ENCODE measurements at places on chromosomes 7 and 10.

- no peak for DNase-seq
These were observed 262.2 kb downstream of the ETV1 start for GRCh38 chr7:13727279-13727678.

DNA sequence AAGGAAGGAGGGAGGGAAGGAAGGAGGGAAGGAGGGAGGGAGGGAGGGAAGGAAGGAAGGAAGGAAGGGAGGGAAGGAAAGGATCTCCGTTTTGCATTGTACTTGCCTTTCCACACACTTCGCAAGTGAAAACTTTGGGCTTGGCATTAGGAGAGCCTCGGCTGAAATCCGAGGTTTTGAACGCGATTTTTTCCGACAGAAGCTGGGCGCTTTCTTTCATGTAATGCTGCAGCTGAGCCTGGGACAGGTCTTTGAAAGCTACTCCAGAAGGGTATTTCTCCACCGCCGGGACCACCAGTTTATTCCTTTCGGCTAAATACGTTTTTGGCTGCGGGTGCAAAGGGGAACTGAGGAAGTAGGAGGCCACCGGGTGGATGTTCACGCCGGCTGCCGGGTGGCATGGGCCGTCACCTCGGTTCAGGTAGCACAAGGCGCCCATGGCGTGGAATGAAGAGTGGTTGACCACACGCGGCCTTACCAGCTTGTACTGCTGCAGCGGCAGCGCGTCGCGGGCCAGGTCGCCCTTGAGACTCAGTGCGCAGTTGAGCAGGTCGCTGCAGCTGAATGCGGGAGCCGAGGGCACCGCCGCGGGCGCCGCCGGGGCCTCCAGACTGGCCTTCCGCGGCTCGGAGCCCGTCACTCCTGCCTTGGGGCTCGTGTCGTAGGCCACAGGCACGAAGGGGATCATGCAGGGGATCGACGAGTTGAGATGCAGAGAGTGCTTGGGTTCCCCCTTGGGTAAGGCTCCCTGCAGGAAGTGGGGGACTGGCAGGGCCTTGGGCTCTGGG lies 825 bp downstream of the FEZF1 start:
- no peak for DNase-seq

- no peak for DNase-seq
These were observed 2.0 kb downstream of the CLEC5A start for GRCh38 chr7:141944811-141945210.

- DNase-seq, result no peak
These were observed 181.7 kb downstream of the ST7 start for GRCh38 chr7:117134889-117135552.

- no peak for DNase-seq
These were observed 1.5 kb downstream of the PAX2 start for GRCh38 chr10:100746784-100747455.

DNA sequence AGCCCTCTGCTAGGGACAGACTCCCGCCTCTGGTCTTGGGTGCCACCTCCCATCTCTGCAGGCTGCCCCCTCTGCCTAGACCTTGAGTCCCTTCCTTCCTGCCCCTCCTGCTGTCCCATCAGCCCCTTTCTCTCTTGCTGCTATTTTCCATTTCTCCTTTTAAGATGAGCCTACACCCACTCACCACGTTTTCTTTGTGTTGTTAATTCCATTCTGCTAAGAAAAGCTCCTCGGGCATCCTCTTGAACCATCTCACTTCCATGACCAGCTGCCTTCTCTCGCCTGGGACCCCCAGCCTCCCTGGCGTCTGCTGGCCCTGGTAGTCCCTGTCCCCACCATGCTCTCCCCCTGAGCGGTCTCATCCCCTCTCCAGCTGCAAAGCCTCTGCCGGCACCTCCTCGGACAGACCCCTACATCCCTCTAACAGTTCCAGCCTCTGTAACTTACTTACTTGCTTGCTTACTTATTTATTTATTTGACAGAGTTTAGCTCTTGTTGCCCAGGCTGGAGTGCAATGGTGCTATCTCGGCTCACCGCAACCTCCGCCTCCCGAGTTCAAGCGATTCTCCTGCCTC lies 95.8 kb upstream of the SH2B2 start:
- DNase-seq, result no peak

DNA sequence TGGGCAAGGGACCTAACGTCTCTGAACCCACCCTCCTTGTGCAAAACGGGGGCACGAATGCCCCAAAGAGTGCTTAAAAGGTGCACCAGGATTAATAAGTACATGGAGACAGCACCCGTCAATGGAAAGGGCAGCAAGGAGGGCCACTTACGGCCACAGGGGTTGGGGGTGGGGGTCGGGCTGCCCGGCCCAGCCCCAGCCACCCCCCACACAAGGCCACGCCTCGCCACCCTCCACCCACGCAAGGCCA lies 213.4 kb downstream of the MAD1L1 start:
- no peak for DNase-seq

DNA sequence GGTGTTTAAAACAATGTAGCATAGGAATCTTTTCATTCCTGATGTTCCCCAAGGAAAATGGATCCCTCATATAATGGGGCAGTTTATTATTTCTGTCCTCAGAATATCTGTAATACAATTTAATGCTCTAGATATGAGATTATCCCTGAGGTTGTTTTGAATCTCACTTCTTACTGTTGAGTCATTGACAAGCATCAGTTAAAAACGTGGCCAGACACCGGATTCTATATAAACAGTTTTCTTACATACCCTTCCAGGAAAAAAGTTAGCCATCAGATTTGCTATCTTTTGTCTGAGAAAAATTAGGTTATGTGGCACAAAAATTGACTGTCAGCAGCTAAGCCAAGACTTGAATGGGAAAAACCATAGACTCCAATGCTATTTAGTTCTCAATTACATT lies 539.8 kb upstream of the CELF2 start:
- no peak for DNase-seq

DNA sequence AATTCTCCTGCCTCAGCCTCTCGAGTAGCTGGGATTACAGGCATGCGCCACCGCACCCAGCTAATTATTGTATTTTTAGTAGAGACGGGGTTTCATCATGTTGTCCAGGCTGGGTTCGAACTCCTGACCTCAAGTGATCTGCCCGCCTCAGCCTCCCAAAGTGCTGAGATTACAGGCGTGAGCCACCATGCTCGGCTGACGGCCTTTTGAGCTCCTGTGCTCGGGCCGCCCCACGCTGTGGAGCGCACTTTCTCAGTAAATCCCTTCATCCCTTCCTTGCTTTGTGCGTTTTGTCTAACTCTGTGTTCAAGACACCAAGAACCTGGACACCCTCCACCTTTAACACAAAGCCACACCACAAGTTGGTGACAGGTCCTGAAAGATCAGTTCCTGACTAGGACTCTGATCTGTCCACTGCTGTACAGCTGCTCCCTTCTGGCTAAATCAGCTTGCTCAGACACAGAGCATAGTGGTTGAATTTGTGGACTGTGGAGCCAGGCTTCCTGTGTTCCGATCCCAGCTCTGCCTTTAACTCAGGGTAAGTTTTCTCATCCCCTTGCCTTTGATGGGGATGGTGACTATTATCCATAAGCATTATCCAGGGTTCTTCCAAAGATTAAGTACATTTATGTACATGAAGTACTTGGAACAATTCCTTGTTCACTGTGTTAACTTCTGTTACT lies 20.1 kb downstream of the CHST3 start:
- DNase-seq, result no peak

GRCh38 chr7:151251689-151252560 lies 3.4 kb upstream of the SMARCD3 start:
- DNase-seq, result no peak

DNA sequence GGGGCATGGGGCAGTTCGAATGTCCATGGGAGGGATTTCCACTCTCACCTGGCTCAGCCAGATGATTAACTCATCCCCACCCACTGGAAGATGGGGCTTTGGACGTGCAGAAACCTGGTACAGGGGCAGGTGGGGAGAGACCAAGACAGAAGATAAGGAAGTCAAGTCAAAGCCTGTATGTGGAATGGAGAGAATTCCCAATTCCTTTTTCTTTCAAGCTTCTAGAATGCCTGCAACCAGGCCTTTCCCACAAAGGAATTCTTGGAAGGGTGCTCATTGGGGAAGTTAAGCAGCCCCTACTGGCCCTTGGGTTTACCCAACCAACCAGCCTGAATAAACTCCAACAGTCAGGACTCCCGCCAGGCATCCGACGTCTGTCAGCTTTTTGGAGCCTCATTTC lies 39.1 kb downstream of the CCM2 start:
- no peak for DNase-seq

- peak; percentile 45 for DNase-seq
These were observed 7.6 kb upstream of the GRID2IP start for GRCh38 chr7:6558837-6559236.

DNA sequence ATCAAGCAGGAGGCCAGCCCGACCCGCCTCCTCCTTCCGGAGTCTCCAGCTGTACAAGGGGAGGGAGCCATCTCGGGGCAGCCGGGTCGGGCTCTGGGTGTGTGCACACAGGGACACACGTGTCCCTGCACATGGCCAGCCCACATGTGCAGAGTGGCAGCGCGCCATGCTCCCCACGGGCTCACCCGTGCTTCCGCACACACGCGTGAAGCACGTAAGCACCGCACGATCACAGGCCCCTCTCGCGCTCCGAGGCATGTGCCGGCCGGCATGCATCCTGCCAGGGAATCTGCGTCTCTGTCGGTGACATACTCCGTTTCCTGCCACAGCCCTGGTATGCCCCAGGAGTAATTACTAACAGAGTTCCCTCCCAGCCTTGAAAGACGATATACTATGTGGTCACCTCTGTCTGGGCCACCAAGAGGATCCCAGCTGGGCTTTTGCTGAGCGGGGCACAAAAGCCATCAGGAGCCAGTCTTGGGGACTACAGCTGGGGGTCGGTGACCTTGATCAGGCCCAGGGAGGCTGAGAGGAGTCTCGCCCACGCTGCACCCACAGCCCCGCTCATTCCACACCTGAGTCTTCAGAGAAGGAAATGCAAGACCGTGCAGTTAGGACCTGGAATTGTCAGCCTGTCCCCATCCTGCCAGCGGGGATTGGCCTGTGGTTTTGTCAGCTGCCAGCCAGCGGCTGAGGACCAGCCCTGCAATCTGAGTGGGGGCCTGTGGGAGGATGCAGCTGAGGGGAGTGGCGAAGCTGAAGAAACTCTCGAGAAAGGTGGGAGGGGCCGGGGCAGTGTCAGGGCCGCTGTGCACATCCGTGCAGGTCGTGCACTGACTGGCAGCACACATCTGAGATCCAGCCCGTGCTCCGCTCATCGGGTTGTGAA lies 11.0 kb upstream of the LFNG start:
- peak; percentile 74 for DNase-seq

DNA sequence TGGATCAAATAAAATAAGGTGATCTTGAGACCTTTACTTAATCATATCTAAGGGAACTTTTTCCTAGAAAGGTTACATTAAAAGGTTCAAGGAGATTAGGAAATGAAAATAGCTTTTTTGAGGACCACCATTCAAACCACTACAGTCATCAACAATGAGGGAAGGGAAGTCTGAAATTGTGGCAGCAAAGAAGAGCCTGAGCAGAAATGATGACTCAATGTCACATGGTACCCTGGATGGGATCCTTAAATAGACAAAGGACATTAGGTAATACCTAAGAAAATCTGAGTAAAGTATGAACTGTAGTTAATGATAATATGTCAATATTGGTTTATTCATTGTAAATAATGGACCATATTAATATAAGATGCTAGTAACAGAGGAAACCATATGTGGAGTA lies 236.0 kb downstream of the SEMA3D start:
- DNase-seq, result no peak

DNA sequence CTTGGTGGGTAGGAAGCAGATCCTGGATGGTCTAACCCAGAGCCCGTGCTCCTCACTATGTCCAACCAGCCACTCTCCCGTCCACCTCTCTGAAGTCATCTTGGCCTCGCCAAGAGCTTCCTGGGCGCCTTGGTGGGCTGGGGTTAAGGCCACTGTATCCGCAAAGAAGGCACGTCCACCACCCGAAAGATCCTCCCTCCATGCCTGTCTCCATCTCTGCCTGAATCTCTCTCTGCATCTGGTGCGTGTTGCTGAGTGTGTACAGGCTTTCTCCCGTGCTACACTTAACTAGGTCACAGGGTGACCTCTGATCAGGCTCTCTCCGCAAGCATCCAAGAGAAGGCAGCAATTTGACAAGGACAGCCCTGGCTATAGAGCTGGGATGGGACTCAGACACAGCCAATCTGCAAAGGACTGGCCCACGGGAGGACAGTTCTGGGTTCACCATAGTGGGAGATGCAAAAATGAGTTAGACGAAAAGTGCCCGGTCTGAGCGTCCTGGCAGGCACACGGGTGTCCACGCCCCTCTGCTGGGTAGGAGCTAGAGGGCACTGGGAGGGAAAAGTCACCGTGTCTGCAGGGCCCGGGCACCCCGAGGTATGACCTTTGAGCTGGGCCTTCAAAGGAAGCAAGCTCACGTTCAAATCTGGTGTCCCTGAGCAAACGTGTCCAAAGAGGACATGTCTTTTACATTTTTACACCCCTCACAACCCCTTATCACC lies 9.4 kb upstream of the RFC2 start:
- no peak for DNase-seq

- DNase-seq, result no peak
These were observed 11.2 kb upstream of the PRR15 start for GRCh38 chr7:29552392-29552791.

GRCh38 chr7:105154084-105154483 lies 140.1 kb downstream of the KMT2E start:
- DNase-seq, result no peak

- DNase-seq, result no peak
These were observed 26.5 kb downstream of the KNDC1 start for GRCh38 chr10:133186416-133187090.

- DNase-seq, result no peak
These were observed 6.4 kb downstream of the ZFYVE27 start for GRCh38 chr10:97743169-97743943.

DNA sequence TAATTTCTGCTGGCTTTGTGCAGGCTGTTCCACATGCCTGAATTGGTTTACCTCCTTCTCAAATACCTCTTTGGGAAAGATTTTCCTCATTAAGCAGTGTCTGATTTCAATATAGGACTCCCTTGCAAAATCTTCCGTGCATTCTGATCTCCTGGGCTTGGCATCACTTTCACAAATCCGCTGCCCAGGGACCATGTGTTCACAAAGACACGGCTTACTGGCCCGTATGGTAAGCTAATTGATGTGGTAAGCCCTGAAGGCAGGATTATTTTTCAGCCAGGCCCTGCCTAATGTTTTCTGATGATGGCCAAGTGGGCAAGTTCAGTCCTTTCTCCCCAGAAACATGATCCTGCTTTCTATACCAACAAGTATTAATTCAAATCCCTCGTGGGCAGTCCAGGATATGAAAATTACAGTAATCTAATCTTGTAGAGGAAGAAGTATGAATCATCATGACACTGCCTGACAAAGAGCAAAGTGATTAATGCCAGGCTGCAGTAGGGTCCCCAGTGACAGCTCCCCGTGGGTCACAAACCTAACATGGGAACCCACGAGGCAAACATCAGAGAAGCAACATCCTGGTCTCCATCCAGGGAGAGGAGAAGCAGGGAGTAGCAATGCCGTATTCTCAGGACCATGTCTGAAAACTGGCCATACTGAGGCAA lies 11.6 kb upstream of the SVIL start:
- DNase-seq, result no peak

GRCh38 chr10:54961040-54961439 lies 160.0 kb upstream of the PCDH15 start:
- no peak for DNase-seq
